ENCODE measurements at places on chromosomes 13 and 19.
A peak's percentile ranks its signal among the peaks of the same experiment; 100 is the strongest.

DNA sequence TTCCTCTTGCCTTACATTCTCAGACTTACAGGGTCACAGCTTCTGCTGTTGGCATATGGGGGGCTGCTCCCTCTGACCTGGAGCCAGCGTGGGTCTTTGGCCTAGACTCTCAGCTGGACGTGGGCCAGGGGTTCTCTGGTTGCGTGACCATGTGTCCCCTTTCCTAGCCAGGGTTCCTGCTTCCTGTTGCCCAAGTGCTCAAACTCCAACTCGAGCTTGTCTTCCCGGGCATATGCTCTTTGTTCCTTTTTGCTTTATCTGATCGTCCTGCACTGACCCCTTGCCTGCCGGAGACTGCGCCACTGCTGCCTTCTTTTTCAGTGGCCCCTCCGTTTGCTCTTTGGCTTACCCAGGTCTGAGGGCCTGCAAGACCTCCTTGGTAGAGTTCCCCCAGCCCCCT lies 25.3 kb upstream of the GPR183 start:
- no peaks in the 10 kb centered on the region for H3K27me3 ChIP-seq
- H3K4me1 ChIP-seq: no peaks in the 10 kb centered on the region
- H3K27ac ChIP-seq: no peak overlapping the region
- peaks cover 18% of the 10 kb centered on the region for H3K36me3 ChIP-seq
- no peak overlapping the region for H3K4me3 ChIP-seq

- peaks cover 15% of the 10 kb centered on the region for H3K4me1 ChIP-seq
- H3K27ac ChIP-seq: no peak overlapping the region
- peak overlapping the region; percentile 47 for H3K4me3 ChIP-seq
- peaks cover 7% of the 10 kb centered on the region for H3K27me3 ChIP-seq
Measured at GRCh38 chr19:710767-711166, 2.0 kb downstream of the PALM start.

DNA sequence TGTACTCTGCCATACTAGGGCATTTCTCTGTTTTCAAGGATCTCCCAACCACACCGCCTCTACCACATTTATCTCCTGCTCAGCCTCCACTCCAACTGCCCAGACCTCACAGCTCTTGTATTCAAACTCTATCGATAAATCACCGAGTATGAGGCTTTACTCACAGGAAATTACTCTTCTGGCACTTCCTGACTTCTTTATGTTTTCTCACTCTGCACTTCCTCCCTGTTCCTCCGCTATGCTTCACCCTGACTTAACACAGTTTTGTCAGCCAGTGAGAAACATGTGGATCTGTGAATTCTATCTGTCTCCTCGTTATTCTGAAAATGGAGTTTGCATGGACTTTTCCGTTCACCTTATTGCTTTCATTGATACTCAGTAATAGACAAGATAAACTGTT lies 2.6 kb upstream of the CARD8 start:
- peak overlapping the region; percentile 70 for H3K27ac ChIP-seq
- no peak overlapping the region for H3K4me3 ChIP-seq
- DNase-seq: no peak
- peaks cover 15% of the 10 kb centered on the region for H3K4me1 ChIP-seq
- H3K27me3 ChIP-seq: no peaks in the 10 kb centered on the region

DNA sequence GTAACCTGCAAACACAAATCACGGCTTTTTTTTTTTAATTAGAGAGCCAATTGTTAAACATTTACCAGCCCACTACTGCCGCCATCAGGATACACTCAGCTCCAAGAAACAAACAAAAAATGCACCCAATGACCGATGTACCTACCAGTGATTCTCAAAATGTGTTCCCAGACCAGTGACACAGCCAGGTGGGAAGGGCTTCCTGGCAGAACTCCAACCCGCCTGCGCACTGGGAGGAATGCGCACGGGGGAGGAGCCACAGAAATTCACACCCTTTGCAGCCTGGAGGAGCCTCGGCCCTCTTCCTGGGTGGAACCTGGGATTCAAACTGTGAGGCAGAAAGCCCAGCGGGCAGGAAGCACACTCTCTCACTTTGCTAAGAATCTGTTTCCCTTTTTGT lies 255.9 kb downstream of the TBC1D4 start:
- no peak overlapping the region for H3K4me3 ChIP-seq
- no peaks in the 10 kb centered on the region for H3K36me3 ChIP-seq
- peak overlapping the region; percentile 82 for H3K27ac ChIP-seq
- no peaks in the 10 kb centered on the region for H3K27me3 ChIP-seq
- no peaks in the 10 kb centered on the region for H3K4me1 ChIP-seq

DNA sequence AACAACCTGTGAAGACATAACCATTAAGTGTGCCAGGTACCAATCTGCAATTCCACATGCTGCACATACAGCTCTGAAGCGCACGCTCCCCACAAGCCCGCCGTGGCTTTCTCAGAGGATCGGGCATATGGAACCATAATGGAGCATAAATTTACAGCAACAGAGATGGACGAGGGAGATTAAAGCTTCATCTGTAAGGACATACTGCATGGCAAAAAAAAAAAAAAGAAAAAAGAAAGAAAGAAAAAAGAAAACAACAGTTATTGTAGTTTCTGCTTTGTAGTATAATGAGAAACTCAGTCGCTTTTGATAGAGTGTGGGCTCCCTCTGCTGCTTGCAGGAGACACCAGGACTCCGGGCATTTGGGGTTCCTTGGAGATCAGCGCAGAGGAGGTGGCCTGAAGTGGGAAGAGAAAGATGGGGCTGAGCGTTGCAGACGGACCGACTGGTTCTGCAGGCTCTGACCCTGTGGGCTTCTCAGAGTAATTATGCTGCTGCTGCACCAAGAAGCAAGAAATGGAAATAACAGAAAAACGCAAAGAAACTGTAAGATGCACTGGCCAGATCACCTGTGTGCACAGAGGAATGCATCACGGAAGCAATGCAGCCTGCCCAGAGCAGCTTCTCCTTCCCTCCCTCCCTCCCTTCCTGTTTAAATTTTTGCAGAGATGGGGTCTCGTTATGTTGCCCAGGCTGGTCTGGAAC lies 10.8 kb upstream of the PDCD5 start:
- no peaks in the 10 kb centered on the region for H3K36me3 ChIP-seq
- H3K27ac ChIP-seq: no peak overlapping the region
- DNase-seq: peak; percentile 68
- H3K27me3 ChIP-seq: peaks cover 54% of the 10 kb centered on the region

- no peak overlapping the region for H3K4me3 ChIP-seq
- H3K27me3 ChIP-seq: no peaks in the 10 kb centered on the region
- H3K27ac ChIP-seq: no peak overlapping the region
Measured at GRCh38 chr19:28228854-28229253, 984.1 kb downstream of the UQCRFS1 start.
